AG09309 (cell line): ENCODE measurements at places on chromosomes 4 and X.

- no peak for DNase-seq
Measured at GRCh38 chr4:126061655-126062054, 746.9 kb downstream of the FAT4 start.

DNA sequence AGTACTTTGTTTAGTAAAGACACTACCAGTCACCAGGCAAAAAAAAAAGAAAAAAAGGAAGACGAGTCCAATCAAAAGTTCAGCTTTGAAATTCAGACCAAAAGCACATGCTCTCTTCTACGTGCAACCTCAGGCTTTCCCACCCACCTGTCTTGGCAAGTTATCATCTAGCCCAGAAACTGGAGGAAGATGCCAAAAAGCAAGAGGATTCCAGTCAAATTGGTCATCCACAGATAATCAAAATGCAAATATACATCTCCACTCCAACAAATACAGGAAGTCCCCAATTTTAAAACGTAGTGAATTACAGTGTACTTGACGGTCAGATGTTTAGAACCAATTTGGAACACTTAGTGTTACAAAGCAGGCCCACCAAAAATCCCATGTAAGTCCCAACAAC, 96.5 kb downstream of the PALLD start:
- no peak for DNase-seq

DNA sequence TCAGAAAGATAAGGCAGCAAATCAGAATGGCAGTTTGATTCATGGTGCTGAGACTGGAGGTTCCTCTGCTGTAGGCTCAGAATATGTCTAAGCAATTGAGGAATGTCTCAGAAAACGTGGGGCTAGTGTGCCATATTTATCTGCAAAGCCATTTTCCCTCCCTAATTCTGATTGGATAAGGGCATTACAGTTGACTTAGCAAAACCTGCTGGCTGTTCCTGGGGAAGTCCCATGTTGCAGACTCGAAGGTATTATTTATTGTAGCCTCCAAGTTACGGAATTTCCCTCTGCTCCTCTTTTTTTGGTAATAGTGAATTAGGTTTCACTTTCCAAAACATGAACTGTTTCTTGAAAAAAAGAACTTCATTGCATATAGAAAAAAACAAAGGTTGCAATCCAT, at the start of gene CXCL10:
CXCL10 (minus strand) TSS at position 109 of the 400 bp plus-strand sequence; CDS start at position 43, 66 bp downstream.
- DNase-seq: no peak

- no peak for DNase-seq
Measured at GRCh38 chrX:130300010-130300282, 31.2 kb upstream of the ZNF280C start.

DNA sequence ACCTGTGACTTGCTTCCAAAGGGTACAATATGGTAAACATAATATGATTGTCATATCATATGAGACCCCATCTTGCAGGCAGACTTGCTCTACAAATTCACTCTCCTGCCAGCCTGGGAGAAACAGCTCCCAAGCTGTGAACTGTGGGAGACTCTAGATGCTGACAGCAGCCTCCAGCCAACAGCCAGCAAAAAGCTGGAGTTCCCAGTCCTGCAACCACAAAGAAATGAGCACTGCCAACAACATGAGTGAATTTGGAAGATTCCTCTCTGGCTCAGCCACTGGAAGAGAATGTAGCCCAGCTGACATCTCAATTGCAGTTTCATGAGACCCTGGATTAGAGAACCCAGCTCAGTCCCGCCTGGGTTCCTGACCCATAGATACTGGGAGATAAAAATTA, 145.4 kb downstream of the QDPR start:
- no peak for DNase-seq
